Daoy (cell line): ENCODE measurements at places on chromosomes 3 and 15.

GRCh38 chr3:172235698-172236097, 196.3 kb downstream of the FNDC3B start:
- no peak for DNase-seq

DNA sequence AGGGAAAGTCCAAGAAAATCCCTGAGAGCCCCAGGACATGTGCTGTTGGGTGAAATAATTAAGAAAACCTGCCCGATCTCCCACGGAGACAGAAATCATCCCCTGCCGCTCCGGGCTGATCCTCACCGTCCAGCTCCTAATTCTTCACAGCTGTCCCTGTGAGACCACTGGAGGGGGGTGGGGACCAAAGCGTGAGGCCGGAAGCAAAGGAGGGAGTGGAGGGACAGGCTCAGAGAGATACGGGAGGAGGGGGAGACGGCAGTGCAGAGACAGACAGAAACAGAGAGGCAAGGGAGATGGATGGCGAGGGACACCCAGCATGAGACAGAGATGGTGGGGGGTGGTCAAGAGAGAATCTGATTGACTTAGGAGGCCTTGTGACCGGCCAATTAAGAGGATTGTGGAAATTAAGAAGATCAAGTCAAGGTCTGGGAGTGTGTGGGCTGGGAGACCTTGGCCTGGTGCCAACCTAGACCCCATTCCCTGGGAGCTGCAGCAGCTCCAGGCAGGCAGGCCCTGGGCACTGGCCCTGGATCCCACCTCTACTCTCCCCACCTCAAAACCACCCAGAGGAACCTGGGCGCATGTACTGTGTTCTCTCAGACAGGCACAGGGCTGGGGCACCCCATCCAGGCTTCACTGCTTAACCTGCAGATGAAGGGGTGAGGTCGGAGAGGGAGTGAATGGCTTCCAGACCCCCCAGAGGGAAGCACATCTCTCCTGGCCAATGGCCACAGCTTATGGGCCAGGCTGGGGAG, 113.2 kb upstream of the ALDH1A3 start:
- DNase-seq, result no peak

DNA sequence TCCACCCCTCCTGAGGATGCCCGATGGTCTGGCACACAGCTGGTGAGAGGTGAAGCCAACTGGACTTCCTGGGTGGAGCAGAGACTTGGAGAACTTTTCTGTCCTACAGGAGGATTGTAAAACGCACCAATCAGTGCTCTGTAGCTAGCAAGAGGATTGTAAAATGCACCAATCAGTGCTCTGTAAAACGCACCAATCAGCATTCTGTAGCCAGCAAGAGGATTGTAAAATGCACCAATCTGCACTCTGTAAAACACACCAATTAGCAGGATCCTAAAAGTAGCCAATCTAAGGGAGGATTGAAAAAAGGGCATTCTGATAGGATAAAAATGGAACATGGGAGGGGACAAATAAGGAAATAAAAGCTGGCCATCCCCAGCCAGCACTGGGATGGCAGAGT, 150.2 kb downstream of the CHSY1 start:
- DNase-seq, result no peak

GRCh38 chr3:177603148-177603603, 405.9 kb upstream of the TBL1XR1 start:
- DNase-seq, result no peak

DNA sequence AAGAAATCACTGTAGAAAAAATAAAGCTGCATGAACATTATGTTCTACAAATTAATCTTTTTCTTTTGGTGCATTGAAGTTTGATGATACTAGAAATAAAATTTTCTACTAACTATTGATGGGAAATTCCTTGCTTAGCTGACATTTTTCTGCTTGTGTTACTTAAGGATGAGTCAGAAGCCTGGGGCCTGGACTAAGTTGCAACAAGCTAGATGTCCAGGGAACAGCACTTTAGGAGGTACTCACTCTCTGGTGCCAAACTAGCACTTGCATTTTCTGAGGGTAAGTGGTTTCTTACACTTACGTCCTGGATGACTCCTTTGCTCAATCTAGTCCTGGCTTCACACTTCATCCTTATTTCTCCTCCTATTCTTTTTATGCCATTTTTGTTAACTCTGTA, 945.1 kb downstream of the IGSF11 start:
- DNase-seq, result no peak
